ENCODE measurements at places on chromosomes 1 and 21. TPM values are rescaled to one million over a fixed set of nuclear protein-coding genes. Genes with fewer than 3 reads are reported as not detected.

- DNase-seq = no peak
Observed at GRCh38 chr1:205250699-205251098, 23.0 kb downstream of the TMCC2 start.

- DNase-seq = no peak
Observed at GRCh38 chr1:229024528-229025130, 246.3 kb upstream of the RAB4A start.

DNA sequence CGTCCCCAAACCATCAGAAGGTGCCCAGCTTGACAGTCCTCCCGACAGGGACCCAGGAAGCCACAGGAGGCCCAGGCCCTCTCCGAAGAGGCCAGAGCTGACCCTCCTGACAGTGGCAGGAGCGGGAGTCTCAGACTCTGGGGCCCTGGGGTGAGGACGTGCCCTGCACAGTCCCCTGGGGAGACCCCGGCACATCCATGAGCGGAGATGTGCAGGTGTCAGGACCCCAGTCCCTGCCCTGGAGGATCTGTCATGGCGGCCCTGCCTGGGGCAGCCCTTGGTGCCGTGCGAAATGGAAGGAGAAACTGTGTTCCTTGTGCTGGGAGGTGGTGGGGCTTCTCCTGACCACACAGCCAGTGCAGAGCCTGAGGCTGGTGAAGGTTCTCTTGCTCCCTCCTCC, 55.8 kb downstream of the OBSCN start:
- DNase-seq = no peak

GRCh38 chr1:161037661-161038522, 872 bp downstream of the TSTD1 start:
- no peak for DNase-seq

The HSD3B1 gene
- polyA plus RNA-seq = not detected
